ENCODE measurements at places on chromosomes 7 and 10.
A peak's percentile ranks its signal among the peaks of the same experiment; 100 is the strongest.

- DNase-seq: no peak
These were observed 26.3 kb downstream of the DENND11 start for GRCh38 chr7:141675436-141676215.

- DNase-seq: no peak
These were observed 122.9 kb upstream of the NRBF2 start for GRCh38 chr10:63010203-63010602.

- DNase-seq: no peak
These were observed 201.5 kb upstream of the GNAI1 start for GRCh38 chr7:79933144-79933543.

DNA sequence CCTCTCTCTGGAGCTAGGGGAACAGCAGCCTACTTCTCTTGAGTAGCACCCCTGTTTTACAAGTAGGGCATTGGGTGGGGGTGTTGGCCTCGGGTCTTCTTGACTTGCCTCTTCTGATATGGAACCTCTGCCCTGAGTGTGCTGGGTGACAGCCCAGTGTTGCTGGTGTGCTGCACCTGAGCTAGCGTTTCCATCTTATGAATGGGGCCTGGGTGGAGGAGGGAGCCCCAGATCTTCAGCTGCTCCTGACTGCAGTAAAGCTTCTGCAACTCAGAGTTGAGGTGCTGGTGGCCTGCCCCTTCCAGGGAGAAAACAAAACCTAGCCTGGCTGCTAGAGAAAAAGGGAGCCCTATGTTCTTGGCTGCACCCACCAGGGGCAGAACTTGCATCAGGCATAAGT, 202.5 kb upstream of the SHH start:
- DNase-seq: no peak

DNA sequence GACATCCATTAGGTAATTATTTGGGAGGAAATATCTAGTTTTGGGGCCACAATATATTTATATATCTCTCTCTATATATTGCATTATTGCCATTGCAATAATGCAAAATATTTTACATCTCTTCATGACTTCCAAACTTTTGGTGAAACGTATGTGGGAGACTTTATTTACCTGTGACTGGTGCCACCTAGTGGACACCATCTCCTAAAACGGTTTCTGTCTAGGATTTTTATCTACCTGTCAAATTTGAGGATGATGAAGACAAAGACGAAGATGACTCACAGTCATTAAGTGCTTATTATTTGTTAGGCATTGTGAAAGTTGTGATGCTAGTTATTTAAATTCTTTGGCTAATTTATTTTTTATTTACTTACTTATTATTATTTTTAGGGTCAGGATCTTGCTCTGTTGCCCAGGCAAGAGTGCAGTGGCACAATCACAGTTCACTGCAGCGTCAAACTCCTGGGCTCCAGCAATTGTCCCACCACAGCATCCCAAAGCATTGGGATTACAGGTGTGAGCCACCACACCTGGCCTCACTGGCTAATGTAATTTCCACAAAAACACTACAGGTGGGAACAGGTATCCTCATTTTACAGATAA, 18.7 kb upstream of the CBLL1 start:
- DNase-seq: peak; percentile 56

DNA sequence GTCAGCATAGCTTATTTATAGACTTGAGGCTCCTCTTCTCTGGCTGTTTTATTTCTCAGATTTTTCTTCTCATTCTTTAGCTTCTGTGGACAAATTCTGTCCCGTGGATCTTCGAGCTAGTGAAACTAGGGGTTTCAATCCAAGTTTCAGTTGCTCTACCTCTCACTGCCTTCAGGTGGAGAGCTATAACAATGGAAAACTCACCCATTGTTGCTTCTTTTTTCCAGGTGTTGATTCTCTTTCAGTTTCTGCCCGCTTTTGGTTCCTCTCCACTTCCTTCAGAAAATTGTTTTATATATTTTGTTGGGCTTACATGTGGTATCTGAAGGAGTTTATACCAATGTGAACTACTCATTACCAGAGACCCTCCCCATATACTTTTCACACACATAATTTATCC, 266.1 kb downstream of the TCF7L2 start:
- DNase-seq: no peak

DNA sequence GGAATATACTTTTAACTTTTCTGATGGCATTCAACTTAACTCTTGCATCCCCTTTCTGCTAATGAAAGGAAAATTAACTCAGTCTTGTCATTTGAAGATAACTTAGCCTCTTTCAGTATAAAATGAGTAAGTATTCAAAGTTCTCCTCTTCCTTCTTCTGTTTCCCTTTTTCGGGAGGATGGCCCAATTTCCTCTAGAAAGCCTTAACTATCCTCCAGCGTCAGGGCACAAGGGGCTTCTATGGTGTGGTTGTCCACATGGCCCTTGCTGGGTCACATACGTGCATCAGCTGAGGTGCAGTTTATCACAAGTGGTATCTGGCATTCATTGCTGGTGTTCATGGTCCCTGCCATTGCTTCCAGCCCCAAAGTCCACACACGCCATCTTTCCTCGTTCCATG, 17.8 kb upstream of the GSAP start:
- no peak for DNase-seq

GRCh38 chr7:48904975-48905374, 19.4 kb upstream of the CDC14C start:
- DNase-seq: no peak

DNA sequence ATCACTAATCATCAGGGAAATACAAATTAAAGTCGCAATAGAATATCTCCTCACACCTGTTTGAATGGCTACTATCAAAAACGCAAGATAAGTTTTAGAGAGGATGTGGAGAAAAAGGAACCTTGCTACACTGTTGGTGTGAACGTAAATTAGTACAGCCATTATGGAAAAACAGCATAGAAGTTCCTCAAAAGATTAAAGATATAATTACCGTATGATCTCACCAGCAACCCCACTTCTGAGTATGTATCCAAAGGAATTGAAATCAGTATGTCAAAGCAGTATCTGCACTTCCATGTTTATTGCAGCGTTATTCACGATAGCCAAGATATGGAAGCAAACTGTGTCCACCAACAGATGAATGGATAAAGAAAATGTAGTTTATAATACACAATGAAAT, 164.4 kb downstream of the ZNF365 start:
- DNase-seq: no peak

DNA sequence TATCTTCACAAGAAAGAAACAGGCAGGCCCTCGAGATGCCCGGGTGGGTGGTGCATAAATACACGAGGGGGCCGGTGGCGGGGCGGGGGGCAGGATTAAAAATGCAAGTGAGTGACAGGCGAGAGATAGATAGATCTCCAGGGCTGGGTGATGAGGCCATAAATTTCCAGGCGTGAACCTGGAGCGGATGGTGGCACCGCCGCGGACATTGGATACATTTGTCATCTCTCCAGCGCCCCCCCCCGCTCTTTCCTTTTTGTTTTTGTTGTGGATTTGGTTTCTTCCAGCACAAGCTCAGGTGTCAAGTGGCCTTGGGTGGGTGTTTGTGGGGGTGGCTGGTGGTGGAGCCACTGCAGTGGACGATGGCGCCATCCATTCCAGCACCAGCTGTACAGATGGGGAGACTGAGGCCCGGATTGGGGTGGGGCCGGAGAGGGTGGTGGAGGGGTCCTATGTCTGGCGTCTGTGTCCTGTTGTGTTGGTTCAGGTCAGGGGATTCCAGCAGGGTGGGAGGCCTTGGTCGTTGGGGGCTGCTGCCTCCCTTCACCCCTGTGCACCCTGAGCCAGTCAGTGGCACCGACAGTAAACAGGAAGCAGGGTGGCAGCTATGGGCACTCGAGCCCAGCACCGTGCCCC, 2.9 kb downstream of the ELFN1 start:
- no peak for DNase-seq

- no peak for DNase-seq
These were observed 14.6 kb downstream of the ADRB1 start for GRCh38 chr10:114058297-114058696.

DNA sequence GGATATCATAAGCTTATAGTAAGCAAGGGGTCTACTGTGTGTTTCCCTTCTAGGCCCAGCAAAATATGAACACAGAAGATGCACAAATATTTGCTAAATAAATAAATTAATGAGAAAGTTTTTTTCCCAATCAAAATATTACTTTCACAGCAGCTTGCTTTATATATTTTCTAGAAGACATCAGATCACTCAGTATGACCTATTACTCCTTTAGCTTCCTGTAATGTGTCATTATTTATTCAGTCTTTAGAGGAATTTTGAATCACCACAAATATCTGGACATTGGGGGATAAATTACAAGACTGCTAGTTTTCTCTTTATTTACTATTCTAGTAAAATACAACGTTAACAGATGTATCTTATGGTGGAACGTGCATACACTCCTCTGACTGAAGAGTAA, 765.8 kb upstream of the POM121L12 start:
- no peak for DNase-seq
